ENCODE measurements at places on chromosomes 6 and 20.

- DNase-seq, result no peak
These were observed 1092.0 kb downstream of the GRIK2 start for GRCh38 chr6:102485480-102485879.

DNA sequence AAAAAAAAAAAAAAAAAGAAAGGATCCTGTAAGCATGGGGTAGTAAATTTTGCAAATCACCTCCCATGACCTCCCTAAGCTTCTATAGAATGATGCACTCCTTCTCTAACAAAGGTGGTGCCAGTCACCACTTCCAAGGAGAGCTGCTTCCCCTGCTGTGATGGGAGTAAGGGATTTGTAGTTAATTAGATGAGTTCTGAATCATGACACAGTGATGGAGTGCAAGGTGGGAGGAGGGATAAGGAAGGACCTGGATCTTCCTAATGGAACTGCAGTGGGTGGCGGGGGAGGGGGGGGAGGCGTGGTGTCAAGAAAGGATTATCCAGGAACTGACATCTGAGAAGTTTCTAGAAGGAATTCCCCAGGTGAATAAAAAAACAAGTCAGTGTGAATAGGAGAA is 47.8 kb downstream of the NRN1 start:
- no peak for DNase-seq

DNA sequence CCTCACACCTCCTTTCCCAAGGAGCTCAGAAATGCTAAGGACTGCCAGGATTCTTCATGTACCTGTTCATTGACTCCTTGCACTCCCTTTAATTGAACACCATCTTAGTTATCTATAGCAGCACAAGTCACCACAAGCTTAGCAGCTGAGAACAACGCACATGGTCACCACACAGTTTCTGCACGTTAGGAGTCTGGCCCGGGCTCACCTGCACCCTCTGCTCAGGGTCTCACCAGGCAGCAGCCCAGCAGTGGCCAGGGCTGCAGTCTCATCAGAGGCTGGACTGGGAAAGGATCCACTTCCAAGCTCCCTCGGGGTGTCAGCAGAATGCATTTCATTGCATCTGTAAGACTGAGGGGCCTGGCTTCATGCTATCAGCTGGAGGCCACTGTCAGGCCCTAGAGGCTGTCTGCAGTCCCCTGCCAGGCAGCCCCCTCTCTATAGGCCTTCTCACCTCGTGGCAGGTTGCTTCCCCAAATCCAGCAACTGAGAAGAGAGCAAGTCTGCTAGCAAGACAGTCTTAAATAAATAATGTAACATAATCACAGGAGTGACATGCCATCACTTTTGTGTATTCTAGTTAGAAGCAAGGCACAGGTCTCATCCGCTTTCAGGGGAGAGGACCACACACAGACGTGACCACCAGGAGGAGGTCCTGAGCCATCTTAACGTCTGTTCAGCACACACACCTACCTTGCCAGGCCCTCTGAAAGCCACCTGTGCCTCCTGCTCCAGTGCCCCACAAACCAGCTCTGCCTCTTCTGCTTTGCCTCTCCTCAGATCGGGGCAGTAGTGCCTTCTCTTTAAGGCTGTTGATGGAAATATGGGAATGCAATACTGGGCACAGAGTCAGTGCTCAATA is 165.2 kb upstream of the CST7 start:
- no peak for DNase-seq

DNA sequence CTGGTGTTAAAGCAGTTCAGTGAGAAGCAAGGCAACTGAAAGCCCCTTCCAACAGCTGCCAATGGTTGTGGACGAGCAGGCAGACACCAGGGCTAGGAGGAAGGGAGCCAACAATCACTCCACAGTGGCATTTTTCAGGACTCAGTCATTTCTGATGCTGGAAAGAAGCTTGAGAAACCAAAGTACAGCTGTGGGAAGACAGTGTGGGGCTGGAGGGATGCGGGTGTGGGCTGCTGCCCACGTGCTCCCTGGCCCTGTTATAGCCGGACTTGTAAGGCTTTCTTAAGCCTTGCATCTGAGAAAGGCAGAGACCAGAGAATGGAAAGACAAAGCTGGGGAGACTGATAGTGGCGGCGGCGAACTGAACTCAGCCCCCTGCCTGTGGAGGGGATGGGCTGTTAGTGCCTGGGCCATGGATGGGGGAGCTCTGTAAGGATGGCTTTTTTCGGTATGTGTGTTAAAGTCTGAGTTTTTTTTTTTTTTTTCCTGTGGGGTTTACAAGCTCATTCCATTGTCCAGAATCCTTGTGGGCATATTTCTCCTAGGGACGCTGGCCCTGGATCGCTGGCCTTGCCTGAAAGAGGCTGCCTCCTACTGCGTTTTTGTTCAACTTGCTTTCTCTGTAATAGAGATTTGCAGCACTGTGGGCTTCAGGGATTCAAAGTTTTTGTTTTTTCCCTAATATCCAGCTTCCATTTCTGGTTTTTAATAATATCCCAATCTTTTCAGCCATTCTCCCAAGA is 91.7 kb downstream of the GJA10 start:
- DNase-seq, result peak; percentile 82

GRCh38 chr6:35368038-35368887 is 25.9 kb downstream of the PPARD start:
- DNase-seq, result peak; percentile 78

GRCh38 chr6:2497922-2498623 is 252.6 kb downstream of the MYLK4 start:
- DNase-seq, result no peak

- DNase-seq, result peak; percentile 78
These were observed 32.1 kb upstream of the NR2E1 start for GRCh38 chr6:108133594-108134179.

DNA sequence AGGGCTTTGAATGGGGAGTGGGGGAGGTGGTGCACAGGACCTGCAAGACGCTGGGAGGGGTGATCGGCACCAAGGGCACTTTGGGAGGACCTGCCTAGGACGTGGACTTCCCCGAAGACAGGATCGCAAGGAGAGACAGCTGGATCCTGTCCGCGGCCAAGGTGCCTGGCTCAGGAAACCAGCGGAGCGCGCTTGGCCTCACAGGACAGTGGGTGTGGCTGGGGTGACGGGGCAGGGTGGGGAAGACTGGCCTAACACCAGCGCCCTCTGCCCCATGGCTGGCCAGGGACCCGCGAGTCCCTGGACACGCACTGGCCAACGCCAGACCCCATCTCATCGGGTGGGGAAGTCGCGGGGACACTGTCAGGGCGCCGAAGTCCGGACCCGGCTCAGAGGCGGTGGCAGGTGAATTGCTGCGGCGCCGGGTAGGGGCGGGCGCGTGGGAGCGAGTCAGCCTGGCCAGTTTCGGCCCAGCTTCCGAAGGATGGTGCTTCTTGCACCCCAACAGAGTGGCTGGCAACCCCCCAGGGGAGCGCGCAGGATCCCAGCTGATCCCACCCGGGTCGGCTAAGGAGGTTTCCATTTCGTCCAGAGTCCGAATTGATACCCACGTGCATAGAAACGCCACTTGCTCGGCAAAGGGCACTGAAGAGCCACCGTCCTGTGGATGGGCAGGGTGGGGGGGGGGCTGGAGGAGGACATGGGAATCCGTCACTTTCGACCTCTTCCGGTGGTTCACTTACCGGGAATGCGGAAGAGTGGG is 785 bp upstream of the THBD start:
- no peak for DNase-seq

GRCh38 chr20:6036213-6036612 is 17.6 kb downstream of the LRRN4 start:
- DNase-seq, result no peak

- DNase-seq, result no peak
These were observed 175.5 kb downstream of the BTBD3 start for GRCh38 chr20:12093057-12093796.

DNA sequence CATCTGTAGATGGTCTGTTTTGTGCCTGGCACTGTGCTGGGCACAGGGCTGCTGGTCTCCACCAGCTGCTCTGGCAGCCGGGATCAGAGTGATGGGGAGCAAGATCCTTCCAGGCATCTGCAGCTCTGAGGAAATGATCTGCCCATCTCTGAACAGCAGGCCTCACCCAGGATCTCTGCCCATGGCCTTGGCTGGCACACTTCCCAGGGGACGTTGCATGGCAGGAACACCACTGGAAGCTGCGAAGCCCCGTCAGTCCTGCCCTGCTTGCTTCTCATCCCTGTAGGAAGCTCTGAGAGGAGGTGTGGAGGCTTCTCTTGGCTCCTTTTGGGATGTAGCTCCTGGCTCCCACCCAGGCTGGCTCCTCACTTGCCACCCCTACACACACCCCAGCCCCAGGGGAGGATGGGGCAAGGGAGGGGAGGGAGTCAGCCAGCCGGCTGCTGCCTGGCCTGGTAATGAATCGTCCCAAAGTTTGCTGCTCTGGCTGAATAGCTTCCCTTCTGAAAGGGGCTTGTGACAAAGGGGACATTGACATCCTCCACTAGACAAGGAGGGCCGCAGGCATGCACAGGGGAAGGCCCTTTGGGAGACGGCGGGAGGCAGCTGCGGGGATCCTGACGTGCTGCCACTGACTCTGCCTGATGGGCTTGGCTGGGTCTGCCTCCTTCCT is 108.9 kb downstream of the VEGFA start:
- peak; percentile 33 for DNase-seq

- no peak for DNase-seq
These were observed 1277.2 kb upstream of the GJE1 start for GRCh38 chr6:140855520-140855919.

DNA sequence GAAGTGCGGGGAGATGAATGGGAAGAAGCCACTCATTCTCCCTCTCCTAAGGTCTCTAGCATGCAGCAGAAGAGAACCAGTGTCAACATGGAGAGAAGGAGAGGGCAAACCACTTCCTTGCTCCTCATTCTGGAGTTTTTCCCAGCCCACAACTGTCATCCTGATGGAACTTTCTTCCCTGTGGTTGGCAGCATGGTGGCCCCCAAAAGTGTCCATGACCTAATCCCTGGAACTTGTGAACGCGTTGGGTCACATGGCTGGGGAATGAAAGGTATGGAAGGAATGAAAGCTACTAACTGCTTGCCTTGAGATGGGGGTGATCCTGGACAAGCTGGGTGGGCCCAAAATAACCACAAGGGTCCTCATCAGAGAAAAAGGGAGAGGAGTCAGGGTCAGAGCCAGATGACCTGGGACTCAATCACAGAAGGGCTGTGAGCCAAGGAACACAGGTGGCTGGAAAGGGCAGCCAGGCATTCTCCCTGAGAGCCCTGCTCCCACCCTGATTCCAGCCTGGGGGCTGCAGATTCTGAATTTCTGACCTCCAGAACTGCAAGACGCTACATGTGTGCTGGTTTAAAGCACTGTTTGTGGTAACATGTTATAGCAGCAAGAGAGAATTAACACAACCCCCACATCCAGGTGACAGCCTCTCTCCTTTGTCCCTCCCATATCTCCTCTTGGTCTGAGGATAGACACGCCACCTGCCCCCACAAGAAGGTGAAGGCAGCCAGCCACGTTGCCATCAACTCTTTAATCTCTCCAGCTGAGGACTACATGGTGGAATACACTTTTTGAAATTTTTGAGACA is 63.2 kb downstream of the PYGB start:
- peak; percentile 85 for DNase-seq

- no peak for DNase-seq
These were observed 110.8 kb downstream of the SNX5 start for GRCh38 chr20:17857639-17858449.

GRCh38 chr6:138035070-138035469 is 72.1 kb downstream of the PERP start:
- no peak for DNase-seq

DNA sequence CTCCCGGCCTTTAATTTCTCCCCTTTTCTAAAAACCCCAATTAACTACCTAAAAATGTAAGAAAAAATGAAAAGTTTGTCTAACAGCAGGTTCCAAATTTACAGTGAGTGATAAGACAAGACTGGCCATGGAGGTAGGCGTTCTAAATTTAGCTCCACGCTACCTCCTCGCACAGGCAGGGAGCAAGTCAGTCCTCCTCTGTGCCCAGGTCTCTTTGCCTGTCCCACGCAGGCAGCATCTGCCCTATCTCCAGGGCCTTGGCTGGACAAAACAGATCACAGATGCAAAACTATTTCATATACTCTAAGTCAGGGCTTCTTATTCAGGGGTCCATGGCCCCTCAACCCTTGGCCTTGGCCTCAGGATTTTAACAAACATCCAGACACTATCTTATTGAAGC is 98.0 kb upstream of the JARID2 start:
- no peak for DNase-seq

DNA sequence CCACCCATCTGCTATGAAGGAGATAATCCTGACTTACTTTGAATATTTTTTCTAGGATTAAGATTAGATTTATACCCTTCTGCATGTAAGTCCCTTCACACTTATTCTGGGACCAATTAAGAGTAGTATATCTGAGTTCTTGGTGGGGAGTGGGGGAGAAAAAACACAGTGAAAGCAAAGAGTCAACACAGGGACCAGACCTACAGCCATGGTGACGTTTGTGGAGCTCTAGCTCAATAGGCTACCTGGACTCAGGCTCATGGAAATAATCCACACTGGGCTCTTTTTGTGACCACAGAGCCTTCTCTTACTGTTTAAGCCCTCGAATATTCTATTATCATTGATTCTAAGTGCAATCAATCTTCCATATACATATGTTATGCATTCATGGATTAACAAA is 491.4 kb downstream of the LMBRD1 start:
- DNase-seq, result no peak

GRCh38 chr6:140105857-140106256 is 731.4 kb upstream of the CITED2 start:
- no peak for DNase-seq

GRCh38 chr6:87729965-87730719 is 28.1 kb upstream of the AKIRIN2 start:
- DNase-seq, result no peak

GRCh38 chr6:30722280-30723112 is 2.3 kb downstream of the TUBB start:
- DNase-seq, result peak; percentile 70

- no peak for DNase-seq
These were observed 9.3 kb upstream of the TRAF3IP2 start for GRCh38 chr6:111614833-111615582.

DNA sequence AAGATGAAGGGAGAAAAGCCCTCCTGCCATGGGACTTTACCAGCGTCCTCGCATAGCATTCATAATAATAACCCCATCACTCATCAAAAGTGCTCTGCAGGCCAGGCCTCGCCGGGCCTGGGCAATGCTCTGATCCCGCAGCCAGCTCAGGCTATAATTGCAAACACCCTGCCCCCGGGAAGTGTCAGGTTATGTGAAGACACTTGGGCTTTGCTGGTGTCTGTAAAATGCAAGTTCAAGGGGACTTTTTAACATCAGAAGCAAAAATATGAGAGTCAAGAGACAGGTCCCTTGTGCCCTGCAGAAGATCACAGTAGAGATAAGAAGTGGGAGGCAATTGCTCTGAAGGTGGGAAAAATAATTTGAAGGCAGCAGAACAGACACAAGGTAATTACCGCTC is 381.0 kb downstream of the MAFB start:
- DNase-seq, result no peak

DNA sequence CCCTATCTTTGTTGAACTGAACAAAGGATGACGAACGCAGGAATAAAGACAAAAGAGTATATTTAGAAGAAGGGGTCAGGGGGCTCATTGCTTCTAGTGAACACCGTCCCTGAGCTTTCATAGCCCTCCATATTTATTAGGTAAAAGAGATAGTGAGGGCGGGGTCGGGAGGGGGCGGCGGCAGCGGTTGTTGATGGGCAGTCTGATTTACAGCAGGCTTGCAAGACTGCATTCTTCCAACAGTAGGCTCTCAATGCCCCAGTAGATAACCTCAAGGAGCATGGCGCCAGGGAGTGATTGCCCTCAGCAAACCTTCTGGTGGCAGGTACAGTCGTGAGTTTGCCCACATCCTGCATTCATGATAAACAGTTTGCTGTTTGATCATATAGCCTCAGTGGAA is 563.3 kb upstream of the SYNCRIP start:
- DNase-seq, result no peak

GRCh38 chr6:169778646-169779045 is 27.2 kb downstream of the ERMARD start:
- no peak for DNase-seq

All from AG08395 (cell line).